Fibroblast of lung (primary cell): ENCODE measurements at places on chromosomes 1 and 21. TPM values are rescaled to one million over a fixed set of nuclear protein-coding genes. Genes with fewer than 3 reads are reported as not detected.

- DNase-seq: no peak
- H3K27ac ChIP-seq: no peak overlapping the region
- no peaks in the 10 kb centered on the region for H3K4me1 ChIP-seq
- H3K27me3 ChIP-seq: no peaks in the 10 kb centered on the region
- no peak overlapping the region for H3K4me3 ChIP-seq
Measured at GRCh38 chr1:188986745-188987417, 1490.8 kb downstream of the BRINP3 start.

DNA sequence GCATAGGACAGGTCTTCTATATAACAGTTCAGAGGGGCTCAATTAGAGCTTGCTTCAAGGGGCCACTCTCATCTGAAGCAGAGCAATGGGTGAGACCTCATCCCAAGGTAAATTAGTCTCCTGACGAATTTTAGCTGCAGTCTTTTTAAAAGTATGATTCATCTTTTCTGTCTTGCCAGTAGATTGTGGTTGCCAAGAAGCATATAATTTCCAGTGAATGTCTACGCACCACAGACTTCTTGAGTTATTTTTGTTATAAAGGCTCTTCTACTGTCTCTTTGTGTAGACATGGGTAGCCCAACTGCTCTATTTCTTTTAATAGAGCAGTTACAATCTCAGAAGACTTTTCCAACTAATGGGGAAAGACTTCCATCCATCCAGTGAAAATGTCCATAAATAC is 108.9 kb upstream of the FMN2 start:
- no peaks in the 10 kb centered on the region for H3K27me3 ChIP-seq
- no peaks in the 10 kb centered on the region for H3K36me3 ChIP-seq
- H3K27ac ChIP-seq: no peak overlapping the region
- no peaks in the 10 kb centered on the region for H3K4me1 ChIP-seq
- no peak for DNase-seq

DNA sequence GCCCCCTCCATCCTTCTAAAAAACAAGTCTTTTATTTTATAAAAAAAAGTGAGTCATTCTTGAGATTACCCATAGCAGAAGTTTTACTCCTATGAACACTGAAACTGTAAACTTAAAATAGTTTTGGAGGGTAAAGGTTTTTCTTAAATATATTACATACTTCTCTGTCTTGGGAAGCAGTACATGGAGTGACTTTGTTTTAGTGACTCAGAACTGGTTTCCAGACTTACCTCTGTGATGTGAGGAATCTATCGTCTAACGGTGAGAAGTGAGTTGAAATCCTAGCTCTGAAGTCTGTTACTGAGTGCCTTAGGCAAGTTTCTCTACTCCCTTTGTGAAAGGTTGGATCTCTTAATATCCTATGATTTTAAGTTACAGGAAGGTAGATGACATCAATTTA is 176.3 kb upstream of the POU3F1 start:
- no peak overlapping the region for H3K4me3 ChIP-seq
- no peak for DNase-seq
- no peaks in the 10 kb centered on the region for H3K36me3 ChIP-seq
- H3K27ac ChIP-seq: no peak overlapping the region

The RGS4 gene
- total RNA-seq: 36.5 and 63.3 TPM in 2 replicates

GRCh38 chr1:178025613-178026356 is 55.9 kb upstream of the SEC16B start:
- no peaks in the 10 kb centered on the region for H3K27me3 ChIP-seq
- no peaks in the 10 kb centered on the region for H3K36me3 ChIP-seq
- H3K27ac ChIP-seq: no peak overlapping the region
- DNase-seq: no peak

- H3K4me1 ChIP-seq: no peaks in the 10 kb centered on the region
- H3K27me3 ChIP-seq: no peaks in the 10 kb centered on the region
- peak; percentile 51 for DNase-seq
- no peaks in the 10 kb centered on the region for H3K36me3 ChIP-seq
- no peak overlapping the region for H3K4me3 ChIP-seq
- H3K27ac ChIP-seq: no peak overlapping the region
Measured at GRCh38 chr1:174976436-174977108, 23.2 kb upstream of the CACYBP start.

The CHD5 gene
- total RNA-seq: under 0.01 TPM in 2 replicates

- peaks cover 14% of the 10 kb centered on the region for H3K27me3 ChIP-seq
- H3K4me3 ChIP-seq: no peak overlapping the region
- no peak for DNase-seq
- no peaks in the 10 kb centered on the region for H3K36me3 ChIP-seq
- no peak overlapping the region for H3K27ac ChIP-seq
- no peaks in the 10 kb centered on the region for H3K4me1 ChIP-seq
Measured at GRCh38 chr1:228063251-228064191, 19.0 kb upstream of the ARF1 start.

GRCh38 chr1:115168026-115168425 is 78.7 kb upstream of the TSPAN2 start:
- no peaks in the 10 kb centered on the region for H3K36me3 ChIP-seq
- H3K27me3 ChIP-seq: no peaks in the 10 kb centered on the region
- DNase-seq: no peak
- no peak overlapping the region for H3K4me3 ChIP-seq

GRCh38 chr1:112169517-112169916 is 180.0 kb upstream of the KCND3 start:
- H3K36me3 ChIP-seq: no peaks in the 10 kb centered on the region
- DNase-seq: no peak
- H3K27me3 ChIP-seq: no peaks in the 10 kb centered on the region

- H3K36me3 ChIP-seq: no peaks in the 10 kb centered on the region
- H3K27ac ChIP-seq: no peak overlapping the region
- DNase-seq: no peak
- no peaks in the 10 kb centered on the region for H3K4me1 ChIP-seq
- no peak overlapping the region for H3K4me3 ChIP-seq
- H3K27me3 ChIP-seq: no peaks in the 10 kb centered on the region
Measured at GRCh38 chr21:25464275-25464674, 143.0 kb downstream of the MRPL39 start.

The RNF115 gene
- total RNA-seq: 9.2 and 19.8 TPM in 2 replicates

GRCh38 chr1:11650331-11650991 is 3.8 kb downstream of the FBXO2 start:
- no peak overlapping the region for H3K4me3 ChIP-seq
- H3K27ac ChIP-seq: no peak overlapping the region
- DNase-seq: peak; percentile 62
- no peaks in the 10 kb centered on the region for H3K36me3 ChIP-seq
- peaks cover 5% of the 10 kb centered on the region for H3K27me3 ChIP-seq

The NADK gene
- total RNA-seq: 25.7 and 35.0 TPM in 2 replicates

- H3K36me3 ChIP-seq: peaks cover 6% of the 10 kb centered on the region
- H3K4me3 ChIP-seq: no peak overlapping the region
- H3K4me1 ChIP-seq: peaks cover 21% of the 10 kb centered on the region
- peak overlapping the region; percentile 54 for H3K27ac ChIP-seq
- no peak for DNase-seq
- H3K27me3 ChIP-seq: no peaks in the 10 kb centered on the region
Measured at GRCh38 chr1:8379513-8380186, 61.7 kb downstream of the SLC45A1 start.

GRCh38 chr1:1876335-1876930 is 14.5 kb downstream of the GNB1 start:
- H3K4me3 ChIP-seq: no peak overlapping the region
- peaks cover 10% of the 10 kb centered on the region for H3K36me3 ChIP-seq
- DNase-seq: no peak
- no peak overlapping the region for H3K27ac ChIP-seq
- H3K27me3 ChIP-seq: no peaks in the 10 kb centered on the region

GRCh38 chr1:164735315-164736052 is 176.5 kb downstream of the PBX1 start:
- H3K36me3 ChIP-seq: no peaks in the 10 kb centered on the region
- H3K27me3 ChIP-seq: no peaks in the 10 kb centered on the region
- no peak overlapping the region for H3K27ac ChIP-seq
- DNase-seq: peak; percentile 71

The SPRR3 gene
- not detected in 2 replicates for total RNA-seq

The SMIM12 gene
- total RNA-seq: 14.4 and 18.2 TPM in 2 replicates

The TTC4 gene
- total RNA-seq: 18.2 and 19.3 TPM in 2 replicates

DNA sequence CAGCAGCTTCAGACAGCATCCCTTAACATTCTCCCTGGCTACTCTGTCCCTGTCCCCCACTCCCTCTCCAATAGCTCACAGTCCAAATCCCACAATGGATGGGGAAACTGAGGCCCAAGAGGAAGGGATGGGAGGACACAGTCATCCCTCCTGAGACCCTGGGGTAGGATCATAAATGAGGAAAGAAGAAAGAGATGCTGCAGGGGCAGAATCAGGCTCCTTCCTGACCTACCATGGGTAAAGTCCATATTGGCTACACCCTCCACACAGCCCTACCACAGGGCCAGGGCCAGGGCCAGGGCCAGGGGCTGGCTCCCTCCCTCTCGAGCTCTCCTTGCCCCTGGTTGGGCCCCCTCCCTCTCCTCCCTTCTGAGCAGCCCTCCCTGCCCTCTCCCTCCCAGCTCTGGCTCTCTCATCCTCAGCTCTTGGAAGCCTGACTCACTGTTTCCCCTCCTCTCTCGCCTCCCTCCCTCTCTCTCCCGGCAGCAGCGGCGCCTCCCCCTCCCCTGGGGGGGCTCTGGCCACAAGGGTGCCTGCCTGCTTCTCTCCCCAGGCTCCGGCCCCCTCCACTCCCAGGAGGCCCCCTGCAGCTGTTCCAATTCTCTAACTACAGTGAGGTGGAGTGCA is 4.9 kb downstream of the AHDC1 start:
- H3K27ac ChIP-seq: no peak overlapping the region
- no peaks in the 10 kb centered on the region for H3K27me3 ChIP-seq
- peak; percentile 68 for DNase-seq
- H3K4me1 ChIP-seq: peaks cover 57% of the 10 kb centered on the region
- no peak overlapping the region for H3K4me3 ChIP-seq

GRCh38 chr1:80827666-80828065 is 973.1 kb upstream of the ADGRL2 start:
- peak; percentile 3 for DNase-seq
- no peak overlapping the region for H3K4me3 ChIP-seq
- H3K4me1 ChIP-seq: no peaks in the 10 kb centered on the region

GRCh38 chr1:205913451-205914154 is 29.7 kb downstream of the SLC26A9 start:
- H3K4me3 ChIP-seq: no peak overlapping the region
- no peaks in the 10 kb centered on the region for H3K36me3 ChIP-seq
- no peaks in the 10 kb centered on the region for H3K4me1 ChIP-seq
- no peaks in the 10 kb centered on the region for H3K27me3 ChIP-seq

GRCh38 chr1:172824209-172824608 is 165.3 kb downstream of the FASLG start:
- peaks cover 18% of the 10 kb centered on the region for H3K4me1 ChIP-seq
- peak; percentile 63 for DNase-seq
- H3K36me3 ChIP-seq: no peaks in the 10 kb centered on the region
- H3K27me3 ChIP-seq: no peaks in the 10 kb centered on the region
- no peak overlapping the region for H3K4me3 ChIP-seq

- no peaks in the 10 kb centered on the region for H3K36me3 ChIP-seq
- H3K4me1 ChIP-seq: no peaks in the 10 kb centered on the region
- H3K27me3 ChIP-seq: no peaks in the 10 kb centered on the region
Measured at GRCh38 chr1:112188611-112189010, 199.1 kb upstream of the KCND3 start.

- H3K36me3 ChIP-seq: no peaks in the 10 kb centered on the region
- no peaks in the 10 kb centered on the region for H3K4me1 ChIP-seq
- DNase-seq: no peak
- H3K4me3 ChIP-seq: no peak overlapping the region
Measured at GRCh38 chr1:119748040-119748439, 20.7 kb downstream of the HMGCS2 start.

- H3K4me1 ChIP-seq: peaks cover 4% of the 10 kb centered on the region
- H3K36me3 ChIP-seq: no peaks in the 10 kb centered on the region
- DNase-seq: no peak
- no peaks in the 10 kb centered on the region for H3K27me3 ChIP-seq
- no peak overlapping the region for H3K4me3 ChIP-seq
- H3K27ac ChIP-seq: no peak overlapping the region
Measured at GRCh38 chr21:35007348-35007747, 41.8 kb downstream of the RUNX1 start.
